CD4-positive, alpha-beta memory T cell (primary cell): ENCODE measurements at places on chromosomes 12 and 14.

DNA sequence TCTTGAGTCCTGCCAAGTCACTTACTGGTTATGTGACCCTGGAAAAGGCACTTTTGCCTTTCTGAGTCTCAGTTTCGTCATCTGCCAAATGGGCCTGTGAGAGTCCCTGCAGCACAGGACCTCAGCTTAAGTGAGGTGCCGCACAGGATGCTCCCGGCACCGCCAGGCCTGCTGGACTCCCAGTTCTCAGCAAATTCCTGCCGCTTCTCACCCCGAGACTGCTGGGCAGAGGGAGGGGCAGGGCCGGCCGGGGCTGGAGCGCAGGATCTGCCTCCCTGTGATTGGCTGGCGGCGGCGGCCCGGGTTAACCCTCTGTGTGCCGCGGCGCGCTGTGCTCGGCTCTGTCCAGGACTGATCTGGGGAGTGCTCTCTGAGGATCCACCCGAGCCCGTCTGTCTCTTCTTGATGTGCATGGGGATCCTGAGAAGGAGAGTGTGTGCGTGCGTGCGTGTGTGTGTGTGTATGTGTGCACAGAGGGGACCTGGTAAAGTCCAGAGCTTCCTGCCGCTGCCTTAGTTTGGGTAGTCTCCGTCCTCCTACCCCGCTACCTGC, 8.6 kb downstream of the SETD1B start:
- DNase-seq: no peak

- DNase-seq: no peak
Observed at GRCh38 chr12:51632623-51633022, 41.6 kb downstream of the SCN8A start.

DNA sequence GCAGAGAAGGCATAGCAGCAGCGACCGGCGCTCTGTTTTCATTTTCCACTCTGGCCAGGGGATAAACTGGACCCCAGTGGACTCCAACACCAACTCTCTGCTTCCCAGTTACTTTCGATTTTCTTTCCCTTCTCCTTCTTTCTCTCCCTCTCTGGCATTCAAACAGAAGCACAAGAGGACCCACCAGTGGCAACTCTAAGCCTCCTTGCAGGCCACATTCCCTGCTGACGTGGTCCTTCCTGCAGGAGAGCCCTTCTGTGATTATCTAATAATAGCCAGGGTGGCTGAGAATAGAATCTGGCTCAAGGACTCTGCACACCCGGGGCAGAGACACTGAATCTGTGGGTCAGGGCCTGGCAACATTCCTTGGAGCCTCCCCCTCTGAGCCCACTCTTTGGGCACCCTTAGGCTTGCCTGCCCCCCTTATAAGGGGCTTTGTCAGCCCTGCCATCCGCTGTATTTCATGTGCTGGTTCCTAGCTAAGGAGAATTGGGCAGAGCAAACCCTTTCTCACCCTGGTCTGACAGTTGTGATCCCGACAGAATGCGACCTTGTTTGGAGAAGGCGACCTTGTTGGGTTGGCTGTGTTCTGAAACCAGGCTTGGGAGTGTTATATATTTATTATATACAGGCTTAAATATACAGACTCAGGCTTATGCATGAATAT, 8.2 kb upstream of the HOXC6 start:
- no peak for DNase-seq

- DNase-seq: no peak
Observed at GRCh38 chr12:28506271-28506670, 316.0 kb downstream of the CCDC91 start.

GRCh38 chr12:131311764-131312163, 358.1 kb downstream of the ADGRD1 start:
- no peak for DNase-seq

GRCh38 chr14:64806202-64806861, 73.4 kb downstream of the SPTB start:
- no peak for DNase-seq

GRCh38 chr12:105257321-105257728, 21.4 kb upstream of the APPL2 start:
- DNase-seq: no peak
